ENCODE measurements at places on chromosomes 11 and 22. TPM values are rescaled to one million over a fixed set of nuclear protein-coding genes. Genes with fewer than 3 reads are reported as not detected.

Gene LAYN
- total RNA-seq, result 2.3 TPM

Gene SOX10
- not detected for total RNA-seq

Gene CCDC116
- 0.53 TPM for total RNA-seq

Gene MMP7
- not detected for total RNA-seq

Gene NEFH
- total RNA-seq, result 0.09 TPM

Gene CHADL
- 2.1 TPM for total RNA-seq

Gene ASPHD2
- total RNA-seq, result 5.5 TPM

Gene RIMBP3B
- total RNA-seq, result not detected

Gene PLAAT4
- 0.95 TPM for total RNA-seq

Gene POU2AF3
- total RNA-seq, result not detected

Gene GUCY1A2
- 0.02 TPM for total RNA-seq

Gene OR6A2
- 0.46 TPM for total RNA-seq

Gene RAC2
- total RNA-seq, result 122 TPM

Gene FOXRED1
- total RNA-seq, result 31.0 TPM

Gene TRIM6
- 5.6 TPM for total RNA-seq

Gene KCNQ1
- total RNA-seq, result 0.09 TPM

Gene PANX3
- total RNA-seq, result not detected

Gene CFAP300
- not detected for total RNA-seq

Gene ZP1
- not detected for total RNA-seq

Gene AMPD3
- 2.5 TPM for total RNA-seq

Gene SUSD2
- 0.27 TPM for total RNA-seq

Gene FIBIN
- not detected for total RNA-seq

Gene SEPTIN3
- not detected for total RNA-seq

All from endothelial cell of umbilical vein (primary cell).